ENCODE measurements at places on chromosomes 1 and 21.
A peak's percentile ranks its signal among the peaks of the same experiment; 100 is the strongest.

DNA sequence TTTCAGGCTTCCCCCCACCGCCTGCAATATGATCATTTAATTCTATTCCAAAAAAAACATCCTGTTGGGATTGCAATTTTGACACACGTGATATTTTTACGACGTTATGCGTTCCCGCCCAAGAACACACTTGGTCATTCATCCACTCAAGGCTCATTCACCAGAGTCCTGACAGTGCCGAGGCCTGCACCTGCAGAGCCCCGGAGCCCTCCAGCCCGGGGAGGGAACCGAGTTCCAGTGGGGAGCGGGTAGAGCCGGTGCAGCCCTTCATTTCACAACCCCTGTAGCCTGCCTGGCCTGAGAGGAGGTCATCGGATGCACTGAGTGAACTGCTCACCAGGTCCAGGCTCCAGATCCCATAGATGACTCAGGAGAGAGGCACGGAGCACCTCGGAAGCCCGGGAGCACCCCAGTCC lies 156.0 kb upstream of the BACE2 start:
- no peak for DNase-seq

DNA sequence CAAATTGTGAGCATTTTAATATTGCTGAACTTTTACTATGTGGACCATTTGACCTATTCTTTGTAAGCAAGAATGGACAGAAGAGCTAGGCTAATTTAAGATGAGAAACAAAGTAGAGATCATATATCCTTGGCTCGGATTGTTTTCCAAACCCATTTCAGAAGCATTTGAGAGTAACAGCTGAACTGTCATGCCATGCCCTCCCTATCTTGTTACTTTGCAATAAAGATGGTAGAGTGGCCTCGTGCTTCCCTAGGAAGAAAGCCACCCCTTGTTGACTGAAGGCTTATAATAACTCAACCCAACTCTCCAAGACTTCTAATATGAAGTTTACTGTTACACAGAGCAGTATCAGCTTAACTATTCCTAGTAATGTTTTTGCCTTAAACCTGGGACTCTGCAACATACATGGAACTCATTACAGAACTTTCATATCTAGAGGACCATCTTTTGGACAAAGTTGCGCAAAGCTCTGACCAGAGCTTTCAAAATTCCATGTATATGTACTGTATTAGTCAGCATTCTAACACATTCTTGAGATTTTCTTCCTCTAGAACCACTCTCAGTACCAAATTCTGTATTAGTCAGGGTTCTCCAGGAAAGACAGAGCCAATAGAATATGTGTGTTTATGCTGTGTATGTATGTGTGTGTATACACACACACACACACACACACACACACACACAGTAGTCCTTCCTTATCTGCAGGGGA lies 68.7 kb downstream of the ADAMTS1 start:
- peak; percentile 24 for DNase-seq

GRCh38 chr1:212428496-212428895 lies 4.2 kb upstream of the NENF start:
- DNase-seq = no peak

- DNase-seq = peak; percentile 23
These were observed 89.0 kb downstream of the URB2 start for GRCh38 chr1:229714964-229715603.

GRCh38 chr1:64476251-64476952 lies 6.5 kb downstream of the CACHD1 start:
- peak; percentile 51 for DNase-seq

DNA sequence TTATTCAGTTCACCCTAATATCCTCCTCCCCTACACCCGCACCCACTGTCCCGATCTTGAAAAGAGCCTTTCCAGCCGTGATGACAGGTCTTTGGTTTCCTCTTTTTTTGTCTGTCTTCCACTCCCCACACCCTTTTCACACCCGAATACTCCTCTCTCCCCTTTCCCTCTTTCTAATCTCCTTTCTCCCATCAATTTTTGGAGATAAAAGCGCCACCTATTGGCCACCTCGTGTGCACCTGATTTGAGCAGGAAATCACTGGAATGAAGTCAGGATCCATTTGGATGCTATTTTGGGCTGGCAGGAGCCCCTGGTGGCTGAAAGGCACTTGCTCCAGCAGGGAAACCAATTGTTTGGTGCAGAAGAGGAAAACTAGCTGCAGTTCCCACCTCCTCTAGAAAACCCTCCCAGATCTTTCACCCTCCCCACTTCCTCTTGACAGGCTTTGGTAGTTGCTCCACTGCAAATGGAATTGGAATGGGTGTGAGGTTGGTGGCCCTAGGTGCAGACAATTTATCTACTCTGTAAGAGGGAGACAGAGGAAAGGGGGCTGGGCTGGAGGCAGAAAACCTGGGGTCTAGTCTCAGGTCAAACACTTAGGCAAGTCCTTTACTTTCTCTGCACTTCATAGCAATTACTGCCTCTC lies 8.4 kb downstream of the FOXE3 start:
- peak; percentile 57 for DNase-seq

- no peak for DNase-seq
These were observed 34.0 kb upstream of the HSD17B7 start for GRCh38 chr1:162756523-162756922.

DNA sequence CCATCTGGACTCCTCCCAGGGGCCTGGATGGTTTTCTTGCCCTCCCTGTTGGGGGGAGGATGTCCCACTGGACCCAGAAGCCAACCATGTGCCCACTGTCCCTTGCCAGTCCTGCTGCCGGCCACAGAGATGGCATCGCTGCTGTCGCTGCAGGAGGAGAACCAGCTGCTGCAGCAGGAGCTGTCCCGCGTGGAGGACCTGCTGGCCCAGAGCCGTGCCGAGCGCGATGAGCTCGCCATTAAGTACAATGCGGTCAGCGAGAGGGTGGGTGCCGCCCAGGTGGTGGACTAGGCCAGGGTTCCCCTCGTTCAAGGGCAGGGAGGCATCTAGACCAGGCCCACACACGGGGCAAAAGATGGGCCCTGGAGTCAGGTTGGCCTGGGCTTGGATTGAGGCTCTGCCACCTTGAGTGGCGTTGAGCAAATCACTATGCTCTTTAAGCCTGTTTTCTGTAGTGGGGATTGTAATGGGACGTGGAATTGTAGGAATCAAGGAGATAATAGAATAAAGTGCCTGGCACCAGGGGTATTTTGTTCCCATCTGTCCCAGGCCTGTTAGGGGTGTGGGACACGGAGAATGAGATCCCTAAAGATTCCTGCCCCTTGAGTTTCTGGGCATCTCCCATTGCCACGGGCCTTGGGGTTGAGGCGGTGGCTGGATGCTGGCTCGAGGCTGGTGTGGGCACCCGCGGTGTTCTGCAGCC lies 2.6 kb downstream of the CROCC start:
- DNase-seq = no peak

Data from ACHN (cell line).